ENCODE measurements at places on chromosomes 13 and 19.

DNA sequence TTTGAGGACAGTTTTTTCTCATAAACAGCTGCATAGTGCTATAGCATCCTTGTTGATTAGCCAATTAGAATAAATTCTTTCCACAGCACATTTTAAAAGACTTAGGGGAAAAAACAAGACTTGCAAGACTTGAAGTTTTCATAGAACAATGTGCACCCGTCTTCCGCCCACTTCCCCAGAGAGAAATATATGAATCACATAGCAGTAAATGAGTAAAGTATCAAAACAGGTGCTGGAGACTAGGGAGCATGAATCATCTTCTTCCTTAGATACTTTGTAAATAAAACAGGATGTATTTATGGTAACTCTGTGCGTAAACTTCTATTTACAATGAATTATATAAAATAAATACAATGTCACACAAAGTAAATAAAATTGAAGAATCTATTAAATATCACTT is 75.1 kb downstream of the COL4A2 start:
- no peak for DNase-seq

GRCh38 chr13:24040835-24041234 is 119.7 kb upstream of the SPATA13 start:
- no peak for DNase-seq

- no peak for DNase-seq
These were observed 504.3 kb downstream of the IRS2 start for GRCh38 chr13:109281903-109282635.

DNA sequence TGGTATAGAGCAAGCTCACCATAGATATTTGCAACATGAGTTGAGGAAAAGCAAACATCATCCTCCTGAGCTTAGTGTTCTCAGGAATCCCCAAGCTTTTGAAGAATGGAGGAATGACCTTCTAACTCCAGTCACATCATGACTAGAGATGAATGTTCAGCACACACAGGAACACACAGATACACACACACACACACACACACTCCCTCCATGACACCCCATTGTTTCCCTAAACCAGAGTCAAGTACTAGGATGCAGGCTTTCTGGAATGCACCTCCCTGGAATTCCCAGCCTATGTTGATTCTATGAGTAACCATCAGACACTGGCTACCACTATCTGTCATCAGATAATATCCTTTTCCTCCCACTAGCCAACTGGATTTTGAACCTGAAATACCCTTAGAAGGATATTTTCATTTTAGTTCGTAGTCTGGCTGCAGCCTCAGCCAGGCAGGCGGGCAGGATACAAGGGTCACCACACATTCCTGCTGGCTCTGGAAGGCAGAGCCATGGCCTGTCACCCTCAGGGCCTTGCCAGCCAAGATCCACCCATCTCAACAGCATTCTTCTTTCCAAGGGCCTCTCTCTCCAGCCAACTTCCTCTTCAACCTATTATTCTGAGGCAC is 162.4 kb downstream of the FOXO1 start:
- DNase-seq, result no peak

DNA sequence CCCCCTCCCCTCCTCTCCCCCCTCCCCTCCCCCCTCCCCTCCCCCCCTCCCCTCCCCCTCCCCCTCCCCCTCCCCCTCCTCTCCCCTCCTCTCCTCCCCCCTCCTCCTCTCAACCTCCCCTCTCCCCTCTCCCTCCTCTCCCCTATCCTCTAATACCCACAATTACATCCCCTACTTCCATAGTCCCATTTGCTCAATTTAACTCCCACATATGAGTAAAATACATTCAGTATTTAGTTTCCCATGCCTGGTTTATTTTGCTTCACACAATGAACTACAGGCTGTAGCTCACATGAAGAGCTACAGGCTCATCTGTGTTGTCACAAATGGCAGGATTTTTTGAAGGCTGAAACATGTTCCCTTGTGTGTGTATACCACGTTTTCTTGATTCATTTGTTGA is 6.9 kb downstream of the NLRP5 start:
- no peak for DNase-seq

DNA sequence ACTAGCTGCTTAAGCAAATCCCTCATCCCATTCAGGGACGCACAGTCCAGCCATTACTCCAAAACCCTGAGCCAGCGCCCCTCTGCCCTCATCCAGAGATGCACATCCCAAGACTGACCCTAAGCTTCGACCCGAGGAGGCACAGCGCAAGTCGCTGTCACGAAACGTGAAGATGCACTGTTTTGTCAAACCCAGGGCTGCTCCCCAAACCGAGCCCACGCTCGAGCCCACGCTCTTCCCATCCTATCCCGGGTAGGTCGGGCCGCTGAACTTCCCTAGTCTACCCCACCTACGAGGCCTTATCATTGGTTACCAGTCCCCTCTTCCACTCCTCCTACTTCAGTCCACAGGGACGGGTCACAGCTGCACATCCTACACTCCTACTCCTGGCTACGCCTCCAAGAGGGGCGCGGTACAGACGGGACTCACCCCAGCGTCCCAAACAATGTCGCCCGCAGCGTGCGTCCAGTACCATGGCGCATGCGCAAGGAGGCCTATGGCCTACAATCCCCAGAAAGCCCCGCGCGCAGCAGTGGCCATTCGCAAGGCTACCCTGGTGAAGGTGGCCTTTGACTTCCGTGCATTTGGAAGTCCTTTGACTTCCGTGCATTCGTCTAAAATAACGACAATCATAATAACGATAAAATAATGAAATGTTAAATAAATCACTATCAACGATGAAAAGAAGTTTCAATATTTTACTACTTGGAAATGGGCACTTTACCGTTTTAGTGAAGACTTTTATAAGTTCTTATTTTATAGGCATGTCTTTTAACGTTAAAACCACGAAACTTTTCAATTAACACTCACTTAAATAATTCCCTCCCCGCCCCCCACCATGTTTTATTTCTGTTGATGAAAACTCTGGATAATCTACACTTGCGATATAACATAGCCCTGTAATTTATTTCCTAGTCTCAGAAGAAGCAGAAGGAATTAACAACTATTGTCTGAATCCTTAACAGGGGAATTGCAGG is at the start of gene ZNF285:
Gene ZNF285 (minus strand): TSS at position 470 of the 977 bp plus-strand sequence. CDS start 4,395 bp downstream, outside the sequence.
- peak; percentile 94 for DNase-seq

GRCh38 chr13:98495627-98496478 is 81.1 kb downstream of the STK24 start:
- no peak for DNase-seq

DNA sequence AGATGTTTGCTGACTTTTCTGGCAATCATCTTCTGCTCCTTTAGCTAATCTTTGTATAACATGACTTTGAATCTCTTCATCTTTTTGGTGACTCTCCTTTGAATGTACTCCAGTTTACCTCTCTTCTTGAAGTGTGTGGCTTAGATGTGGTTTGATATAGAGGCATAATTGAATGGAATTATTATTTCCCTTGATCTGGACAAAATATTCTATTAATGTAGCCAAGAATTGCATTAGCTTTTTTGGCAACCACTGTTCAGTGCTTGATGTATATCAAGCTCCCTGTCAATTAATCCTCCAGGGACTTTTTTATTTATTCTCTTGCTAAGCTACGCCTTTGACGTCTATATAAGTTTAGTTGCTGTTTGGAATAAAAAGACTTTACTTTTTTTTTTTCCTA is 490.8 kb downstream of the PCDH20 start:
- no peak for DNase-seq

- DNase-seq, result no peak
These were observed 106.0 kb upstream of the CSNK1A1L start for GRCh38 chr13:37211487-37211886.

DNA sequence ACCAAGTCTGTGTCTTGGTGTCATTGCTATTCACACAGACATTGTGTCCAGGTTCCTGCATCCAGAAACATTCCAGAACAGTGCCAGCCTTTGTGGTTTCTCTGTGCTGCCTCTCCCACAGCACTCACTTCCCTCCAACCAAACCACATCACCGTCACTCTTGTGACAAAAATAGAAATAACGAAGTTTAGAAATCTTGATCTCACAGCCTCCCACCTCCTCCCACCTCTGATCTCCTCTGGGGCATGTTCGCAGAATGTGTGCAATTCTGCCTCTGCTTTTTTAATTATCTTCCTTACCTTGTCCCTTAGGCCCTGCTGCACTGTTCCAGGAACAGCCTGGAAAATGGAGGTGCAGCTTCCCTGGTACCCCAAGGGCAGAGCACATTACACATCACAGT is 8.7 kb upstream of the SERPINE3 start:
- no peak for DNase-seq

DNA sequence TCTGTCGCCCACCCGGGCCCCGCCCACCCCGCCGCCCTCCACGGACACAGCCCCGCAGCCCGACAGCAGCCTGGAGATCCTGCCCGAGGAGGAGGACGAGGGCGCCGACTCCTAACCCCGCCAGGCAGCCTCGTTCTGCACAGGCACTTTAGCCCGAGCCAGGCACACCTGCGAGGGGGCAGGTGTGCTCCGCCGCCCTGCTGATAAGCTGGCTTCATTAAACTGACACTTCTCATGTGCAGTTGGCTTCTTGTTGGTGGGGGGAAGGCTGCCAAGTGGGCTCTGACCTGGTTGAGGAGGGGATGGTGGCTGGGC is 8.2 kb downstream of the IL4I1 start:
- DNase-seq, result no peak
